HEK293T (cell line): ENCODE measurements at places on chromosomes 7 and 10.

DNA sequence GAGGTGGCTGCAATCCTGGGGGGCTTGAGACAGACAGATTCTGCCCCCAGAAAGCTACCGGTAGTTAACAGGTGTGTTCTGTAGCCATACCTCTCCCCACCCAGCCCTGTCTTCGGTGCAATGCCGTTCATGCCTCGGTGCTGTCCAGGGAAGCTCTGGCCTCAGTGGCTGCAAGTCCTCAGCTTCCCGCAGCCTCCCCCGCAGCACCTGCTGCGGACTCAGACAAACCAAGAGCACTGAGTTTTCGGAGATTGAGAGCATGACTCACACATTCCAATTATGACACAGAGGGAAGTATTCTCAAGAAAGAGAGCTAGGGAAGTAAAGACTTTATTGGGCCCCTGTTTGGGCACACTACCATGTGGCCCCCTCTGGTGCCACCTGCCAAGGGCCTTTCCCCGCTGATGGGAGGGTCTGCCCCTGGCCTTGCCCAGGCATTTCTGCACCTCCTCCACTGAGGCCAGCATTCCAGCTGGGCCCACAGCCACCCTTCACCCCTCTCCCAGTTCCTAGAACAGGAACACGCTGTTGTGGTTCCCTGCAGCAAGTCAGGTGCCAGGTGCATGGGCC, 30.2 kb upstream of the EZH2 start:
- DNase-seq = peak; percentile 50

DNA sequence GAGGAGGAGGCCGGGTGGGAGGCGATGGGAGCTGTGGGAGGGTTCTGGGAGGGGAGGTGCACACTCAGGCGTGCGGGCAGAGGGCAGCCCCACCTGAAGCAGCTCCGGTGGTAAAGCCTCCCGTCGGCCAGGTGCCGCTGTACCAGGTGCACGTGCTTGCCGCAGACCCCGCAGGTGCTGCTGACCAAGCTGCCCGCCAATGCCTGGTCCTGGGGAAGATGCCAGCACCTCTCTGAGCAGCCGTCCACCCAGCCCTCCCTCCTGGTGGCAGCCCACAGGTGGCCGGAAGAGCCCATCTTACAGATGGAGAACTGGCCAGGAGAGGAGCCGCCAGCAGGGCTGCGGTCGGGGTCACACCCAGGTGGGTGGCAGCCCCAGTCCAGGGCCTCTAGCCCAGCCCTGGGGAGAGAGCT, 12.6 kb downstream of the MICALL2 start:
- DNase-seq = no peak

- no peak for DNase-seq
These were observed 128.6 kb upstream of the KCTD7 start for GRCh38 chr7:66500087-66500486.

DNA sequence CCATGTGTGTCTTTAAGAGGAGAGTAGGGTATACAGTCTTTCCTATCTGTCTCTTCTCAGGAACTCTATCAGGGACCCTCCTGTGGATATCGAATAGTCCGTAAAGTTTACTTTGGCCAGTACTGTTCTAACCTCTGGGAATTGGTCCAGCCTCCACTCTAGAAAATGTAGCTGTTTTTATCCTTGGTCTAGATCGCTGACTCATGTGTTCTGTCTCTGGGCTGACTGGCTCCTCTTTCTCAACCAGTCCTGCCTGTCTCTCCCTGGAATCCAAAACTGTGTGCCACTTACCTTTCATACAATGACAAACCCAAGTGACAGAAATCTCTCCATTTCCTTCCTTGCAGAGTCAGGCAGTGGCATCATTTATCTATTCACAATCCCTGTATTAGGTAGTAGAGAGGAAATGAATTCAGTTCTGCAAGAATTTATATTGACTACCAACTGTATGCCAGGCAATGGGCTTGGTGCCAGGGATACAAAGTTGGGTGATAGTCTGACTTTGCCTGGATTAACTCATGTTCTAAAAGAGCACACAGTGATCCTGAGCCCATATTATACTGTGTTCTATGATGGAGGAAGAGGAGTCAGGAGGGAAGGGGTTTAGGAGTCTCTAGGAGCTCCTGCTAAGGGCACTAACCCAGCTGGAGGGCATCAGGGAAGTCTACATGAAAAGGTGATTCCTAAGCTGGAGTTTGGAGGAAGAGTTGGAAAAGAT, 232.7 kb downstream of the LRMDA start:
- DNase-seq = no peak
